ELR (cell line): ENCODE measurements at places on chromosomes 13 and 19.
A peak's percentile ranks its signal among the peaks of the same experiment; 100 is the strongest.

DNA sequence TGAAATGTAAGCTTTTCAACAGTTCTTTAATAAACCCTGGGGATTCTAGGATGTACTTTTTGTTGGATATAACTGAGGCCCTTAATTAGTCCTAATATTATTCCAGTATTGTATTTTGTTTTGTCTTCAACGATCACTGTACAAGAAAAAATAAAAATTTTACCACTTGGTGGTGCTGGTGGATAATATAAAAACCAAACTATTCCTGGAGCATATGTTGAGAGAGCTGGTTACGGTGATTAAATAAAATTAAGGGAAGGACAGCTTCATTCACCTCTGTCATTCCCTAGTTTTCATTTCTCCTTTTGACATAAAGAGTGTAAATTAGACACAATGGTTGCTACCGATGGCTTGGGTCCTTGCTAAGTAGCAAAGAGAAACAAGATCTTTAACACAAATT lies 598.6 kb upstream of the PCDH20 start:
- peak; percentile 56 for DNase-seq

DNA sequence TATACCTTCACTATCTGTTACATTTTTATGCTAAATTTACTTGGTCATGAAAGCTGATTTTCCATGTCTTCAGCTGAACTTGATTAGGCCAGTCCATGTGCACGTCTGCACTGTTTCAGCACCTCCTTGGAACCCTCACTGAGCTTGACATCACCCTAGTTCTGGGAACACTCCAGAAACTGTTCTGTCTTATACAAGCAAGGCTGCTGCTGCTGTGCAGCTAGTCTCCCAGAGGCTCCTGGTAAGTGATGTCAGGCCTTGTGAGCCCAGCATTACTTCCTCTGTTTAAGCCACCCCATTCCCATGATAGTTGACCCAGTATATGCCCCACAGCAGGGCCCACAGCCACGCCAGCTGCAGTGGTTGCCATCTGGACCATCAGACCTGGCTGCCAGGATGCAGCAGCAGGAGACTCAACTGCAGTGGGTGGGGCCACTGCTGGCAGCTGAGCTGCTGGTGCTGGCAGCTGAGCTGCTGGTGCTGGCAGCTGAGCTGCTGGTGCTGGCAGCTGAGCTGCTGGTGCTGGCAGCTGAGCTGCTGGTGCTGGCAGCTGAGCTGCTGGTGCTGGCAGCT lies 90.5 kb upstream of the AKAP11 start:
- DNase-seq, result no peak

- no peak for DNase-seq
Observed at GRCh38 chr19:2853015-2853606, 11.8 kb downstream of the ZNF555 start.

- DNase-seq, result no peak
Observed at GRCh38 chr19:4749870-4750590, 26.4 kb upstream of the DPP9 start.
